CD4-positive, alpha-beta memory T cell (primary cell): ENCODE measurements at places on chromosomes 11 and 22. TPM values are rescaled to one million over a fixed set of nuclear protein-coding genes. Genes with fewer than 3 reads are reported as not detected.

- no peak for DNase-seq
These were observed 54.4 kb downstream of the NARS2 start for GRCh38 chr11:78520230-78520629.

The UPK3A gene
- not detected for total RNA-seq

The CARD18 gene
- not detected for total RNA-seq

The MMP12 gene
- total RNA-seq, result not detected

DNA sequence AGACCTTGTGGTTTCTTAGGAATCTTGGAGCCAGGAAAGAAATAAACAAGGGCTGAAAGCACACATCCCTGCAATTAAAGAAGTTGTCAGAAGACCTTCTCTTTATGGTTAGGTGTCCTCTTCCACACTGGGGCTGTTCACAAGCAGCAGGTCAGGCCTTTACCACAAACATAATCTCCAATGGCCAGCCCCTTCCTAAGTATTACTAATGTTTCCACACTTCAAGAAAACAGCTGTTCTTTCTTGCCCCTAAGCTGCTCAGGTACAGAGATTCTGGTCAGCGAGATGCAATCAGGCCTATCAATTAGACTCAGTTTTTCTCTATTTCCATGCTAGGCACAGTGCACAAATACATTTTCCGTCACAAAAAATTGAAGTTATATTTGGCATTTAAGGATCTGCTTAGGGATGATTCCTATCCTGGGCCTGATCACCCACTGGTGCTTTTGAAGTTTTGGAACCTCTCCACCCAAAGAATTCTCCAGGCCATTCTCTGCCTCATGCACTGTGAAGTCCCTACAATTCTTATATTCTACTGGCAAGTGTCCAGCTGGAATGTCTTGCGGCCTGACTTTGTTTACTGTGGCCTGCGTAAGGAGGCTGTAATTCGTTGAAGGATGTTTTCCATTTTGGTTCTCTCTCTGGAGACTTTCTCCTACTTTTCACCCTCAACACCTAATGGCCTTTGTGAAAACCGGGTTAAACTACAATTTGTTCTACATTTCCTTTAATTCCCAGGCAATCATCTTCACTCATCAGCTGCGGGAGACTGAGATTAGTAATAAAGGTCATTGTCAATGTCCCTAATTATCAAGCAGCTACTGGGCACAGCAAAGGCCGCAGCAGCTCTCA is 5.1 kb downstream of the PRAME start:
- DNase-seq, result no peak

- DNase-seq, result no peak
These were observed 17.8 kb downstream of the ADA2 start for GRCh38 chr22:17201285-17201945.

- no peak for DNase-seq
These were observed 15.4 kb upstream of the TMPRSS13 start for GRCh38 chr11:117944554-117944953.

The SYT9 gene
- not detected for total RNA-seq

The APOL5 gene
- total RNA-seq, result not detected

DNA sequence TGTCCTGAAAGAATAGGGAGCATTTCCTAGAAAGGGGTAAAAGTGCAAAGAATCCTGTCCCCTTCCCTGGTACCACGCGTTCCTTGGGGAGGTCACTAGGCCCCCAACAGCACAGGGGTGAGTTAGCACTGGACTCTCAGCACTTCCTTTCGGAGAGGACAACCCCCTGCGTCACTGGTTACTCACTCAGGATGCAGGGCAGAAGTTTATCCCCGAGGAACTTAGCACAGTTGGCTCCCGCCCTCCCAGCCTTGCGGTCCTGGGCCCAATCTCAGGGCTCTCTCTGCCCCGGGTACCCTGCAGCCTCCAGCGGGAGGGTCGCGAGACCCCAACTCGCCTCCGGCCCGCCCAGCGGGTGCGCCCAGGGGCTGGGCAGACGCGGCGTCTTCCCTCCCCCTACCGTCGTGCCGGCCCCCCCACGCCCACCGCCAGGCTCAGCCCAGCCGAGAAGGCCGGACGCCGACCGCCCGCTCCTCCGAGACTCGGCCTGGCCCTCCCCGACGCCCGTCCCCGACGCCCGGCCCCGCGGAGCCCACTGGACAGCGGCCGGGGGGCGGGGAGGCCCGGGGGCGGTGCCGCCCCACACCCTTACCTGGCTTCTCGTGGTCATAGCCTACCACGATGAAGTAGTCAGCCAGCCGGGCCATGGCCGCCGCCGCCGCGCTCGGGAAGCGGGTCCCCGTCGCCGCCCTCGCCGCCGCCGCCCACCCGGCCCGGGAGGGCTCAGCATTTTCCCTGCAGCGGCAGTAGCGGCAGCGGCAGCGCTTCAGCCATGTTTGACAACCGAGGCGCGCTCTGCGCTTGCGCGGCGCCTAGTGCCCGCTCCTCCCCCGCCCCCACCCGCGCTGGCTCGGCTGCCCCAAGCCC is at the start of gene SBF2:
Gene SBF2, minus strand, starts transcription at position 797 of the 867 bp plus-strand sequence. Its CDS starts 150 bp downstream, at position 647.
- peak; percentile 81 for DNase-seq

GRCh38 chr22:30909306-30909705 is 59.3 kb downstream of the MORC2 start:
- DNase-seq, result no peak

DNA sequence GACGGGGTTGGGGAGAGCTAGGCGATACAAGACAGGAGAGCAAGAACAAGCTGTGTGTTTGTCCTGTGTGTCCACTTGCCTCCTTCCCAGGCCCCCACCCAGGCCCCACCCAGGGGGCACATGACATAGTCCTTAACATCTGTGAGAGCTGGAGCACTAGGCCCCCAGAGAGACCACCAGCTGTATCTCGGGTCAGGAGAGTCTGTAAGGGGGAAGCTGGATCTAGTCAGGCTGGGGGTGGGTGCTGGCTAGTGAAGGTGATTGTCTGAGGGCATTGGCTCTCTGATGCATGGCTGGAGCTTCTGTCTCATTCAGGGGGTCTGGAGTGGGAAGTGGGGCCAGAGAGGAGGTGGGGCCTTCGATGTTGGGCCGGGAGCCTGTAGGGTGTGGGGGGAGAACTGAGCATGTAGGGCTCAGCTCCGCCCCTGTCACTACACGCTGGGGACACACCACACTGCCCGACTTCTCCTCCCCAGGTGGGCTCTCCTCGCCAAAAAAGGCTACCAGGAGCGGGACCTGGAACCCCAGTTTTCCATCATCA is 571 bp downstream of the P2RX6 start:
- DNase-seq, result no peak

The ABTB2 gene
- total RNA-seq, result 0.35 TPM
